Activated T-cell treated with anti-CD3 and anti-CD28 coated beads for 48 hours (primary cell): ENCODE measurements at places on chromosomes 6 and 20.
A peak's percentile ranks its signal among the peaks of the same experiment; 100 is the strongest.

DNA sequence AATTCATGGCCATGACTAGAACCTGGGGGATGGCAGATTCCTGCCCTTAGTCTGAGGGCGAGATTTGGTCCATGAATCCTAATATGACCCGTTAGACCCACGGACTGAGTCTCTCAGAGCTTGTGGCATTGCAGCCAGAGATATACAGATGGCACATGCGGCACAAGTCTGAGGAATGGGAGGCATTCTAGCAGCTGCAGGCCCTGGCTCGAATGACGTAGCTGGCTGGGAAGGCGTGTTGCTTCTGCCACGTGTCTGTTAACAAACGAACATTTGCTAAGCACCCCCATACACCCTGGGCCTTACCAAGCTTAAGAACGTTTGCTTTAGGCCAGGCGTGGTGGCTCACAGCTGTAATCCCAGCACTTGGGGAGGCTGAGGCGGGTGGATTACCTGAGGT is 68.0 kb downstream of the CD164 start:
- no peak for DNase-seq

DNA sequence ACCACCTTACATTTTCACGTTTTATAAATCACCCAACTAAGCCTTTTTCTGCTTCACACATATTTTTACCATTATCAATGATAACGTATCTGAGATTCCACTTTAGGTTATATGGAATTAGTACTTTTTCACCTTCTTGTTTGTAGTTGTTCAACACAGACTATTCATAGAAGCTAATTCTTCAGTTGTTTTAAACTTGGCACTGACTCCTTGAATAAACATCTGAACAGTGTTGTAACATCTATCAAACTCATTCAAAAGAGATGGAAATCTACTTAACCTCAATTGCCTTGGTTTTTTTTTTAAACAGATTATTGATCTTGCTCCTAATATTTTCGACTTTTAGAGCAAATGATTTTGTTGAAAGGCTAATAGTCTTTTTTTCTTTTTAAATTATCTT is 34.2 kb downstream of the PTPRA start:
- DNase-seq = no peak

GRCh38 chr6:168581236-168581635 is 140.3 kb downstream of the SMOC2 start:
- no peak for DNase-seq

GRCh38 chr20:53419693-53420460 is 173.8 kb downstream of the ZNF217 start:
- no peak for DNase-seq

GRCh38 chr20:37989601-37990295 is 43.5 kb downstream of the TTI1 start:
- DNase-seq = no peak

DNA sequence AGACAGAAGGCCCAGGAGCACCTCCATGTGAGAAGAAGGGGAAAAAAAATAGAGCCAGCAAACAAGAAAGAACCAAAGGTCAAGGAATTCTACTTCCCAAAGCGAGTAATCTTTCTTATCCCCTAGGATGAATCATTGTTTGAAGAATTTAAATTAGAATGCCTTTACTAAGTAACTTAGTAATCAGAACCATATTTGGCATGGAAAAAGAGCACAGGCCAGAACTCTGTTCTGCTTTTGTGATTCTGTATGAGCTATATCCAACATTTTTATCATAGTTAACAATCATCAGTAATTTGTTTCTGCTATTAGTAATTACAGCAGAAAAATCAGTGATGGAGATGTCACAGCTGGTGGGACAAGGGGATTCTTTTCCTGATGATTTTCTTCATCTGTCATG is 228.8 kb upstream of the FAM83B start:
- no peak for DNase-seq

DNA sequence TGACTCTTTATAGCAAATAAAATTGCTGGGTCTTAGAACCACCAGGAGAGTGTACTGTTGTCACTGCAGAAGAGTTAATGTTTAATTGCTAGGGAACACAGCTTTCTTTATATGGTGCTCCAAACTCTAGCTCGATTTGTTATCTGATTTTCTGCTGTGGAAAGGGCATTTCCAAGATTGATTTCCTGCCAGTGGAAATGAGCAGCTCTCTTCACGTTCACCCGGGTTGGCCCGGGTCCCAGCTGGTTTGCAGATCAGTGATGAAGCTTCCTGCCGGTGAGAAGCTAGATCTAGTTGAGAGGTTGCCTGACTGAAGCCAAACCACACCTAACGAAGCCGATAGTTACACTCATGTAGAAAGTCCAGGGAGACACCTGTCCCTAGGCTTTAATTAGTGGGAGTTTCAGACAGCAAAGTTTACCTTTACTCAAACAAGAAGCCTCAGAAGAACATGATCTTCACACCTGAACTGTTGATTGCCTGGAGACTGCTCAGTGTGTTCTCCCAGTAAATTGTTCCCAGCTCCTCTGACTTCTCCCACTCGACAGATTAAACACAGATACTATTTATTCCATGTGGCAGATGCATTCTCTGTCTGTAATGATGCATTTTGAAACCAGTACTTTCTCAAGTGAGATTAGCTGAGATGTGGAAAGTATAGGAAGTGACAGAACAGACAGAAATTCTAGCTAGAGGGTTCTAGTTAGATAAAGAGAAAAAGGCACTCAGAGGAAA is 27.8 kb downstream of the PAQR8 start:
- DNase-seq = peak; percentile 53

GRCh38 chr6:87738000-87738399 is 36.0 kb upstream of the AKIRIN2 start:
- no peak for DNase-seq

- no peak for DNase-seq
Measured at GRCh38 chr20:44648068-44648467, 3.4 kb downstream of the ADA start.

DNA sequence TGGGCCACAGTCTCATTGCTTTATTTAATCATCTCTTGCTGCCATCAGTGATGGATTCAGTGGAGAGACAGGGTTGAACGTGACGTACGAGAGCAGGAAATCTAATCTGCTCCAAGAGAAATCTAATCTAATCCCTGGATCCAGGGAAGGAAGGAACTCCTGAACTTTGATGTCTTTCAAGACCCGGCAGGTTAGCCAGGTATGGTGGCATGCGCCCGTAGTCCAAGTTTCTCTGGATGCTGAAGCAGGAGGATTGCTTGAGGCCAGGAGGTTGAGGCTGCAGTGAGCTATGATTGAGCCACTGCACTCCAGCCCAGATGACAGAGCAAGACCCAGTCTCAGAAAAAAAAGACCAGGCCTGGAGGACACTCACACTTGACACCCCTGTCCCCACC is 11.4 kb upstream of the PGC start:
- no peak for DNase-seq

DNA sequence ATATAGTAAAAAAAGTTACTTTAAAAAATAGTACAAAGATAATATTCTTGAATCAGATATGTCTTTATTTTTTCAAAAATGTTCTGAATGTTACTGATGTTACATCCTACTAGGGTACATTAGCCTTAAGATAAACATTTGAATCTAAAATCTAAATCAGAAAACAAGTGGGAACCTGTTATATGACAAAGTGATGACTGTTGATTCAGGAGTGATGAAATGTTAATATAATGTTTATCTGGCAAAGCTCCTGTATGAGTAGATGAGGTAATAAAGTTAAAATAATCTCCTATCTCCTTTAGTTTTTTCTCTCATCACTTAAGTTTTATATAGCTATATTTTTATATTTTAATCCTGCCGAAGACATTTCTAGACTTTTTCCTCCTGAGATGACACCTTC is 4.2 kb downstream of the DOP1A start:
- no peak for DNase-seq

DNA sequence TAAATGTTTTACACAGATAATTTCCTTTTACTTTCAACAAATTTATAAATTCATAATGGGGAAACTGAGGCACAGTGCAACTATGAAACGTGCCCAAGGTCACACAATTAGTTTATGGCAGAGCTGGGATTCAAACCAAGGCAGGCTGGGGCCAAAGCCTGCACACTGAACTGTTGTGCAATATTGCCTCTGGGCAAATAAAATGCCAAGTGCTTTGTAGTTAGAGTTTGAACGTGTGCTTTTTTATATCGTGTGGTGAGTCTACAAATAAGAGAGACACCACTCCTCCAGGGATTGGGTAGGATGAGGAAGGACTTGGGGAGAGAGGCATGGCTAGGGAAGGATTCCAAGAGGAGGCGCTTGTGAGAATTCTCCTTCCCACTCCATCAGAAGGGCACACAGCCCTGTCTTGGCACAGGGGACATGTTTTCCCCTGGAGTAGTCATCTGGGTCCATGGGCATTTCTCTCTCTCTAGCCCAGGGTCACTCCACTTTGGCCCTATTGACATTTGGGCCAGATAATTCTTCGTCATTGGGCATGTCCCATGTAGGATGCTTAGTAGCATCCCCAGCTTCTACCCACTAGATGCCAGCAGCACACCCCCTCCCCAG is 2.8 kb upstream of the CDH22 start:
- no peak for DNase-seq

DNA sequence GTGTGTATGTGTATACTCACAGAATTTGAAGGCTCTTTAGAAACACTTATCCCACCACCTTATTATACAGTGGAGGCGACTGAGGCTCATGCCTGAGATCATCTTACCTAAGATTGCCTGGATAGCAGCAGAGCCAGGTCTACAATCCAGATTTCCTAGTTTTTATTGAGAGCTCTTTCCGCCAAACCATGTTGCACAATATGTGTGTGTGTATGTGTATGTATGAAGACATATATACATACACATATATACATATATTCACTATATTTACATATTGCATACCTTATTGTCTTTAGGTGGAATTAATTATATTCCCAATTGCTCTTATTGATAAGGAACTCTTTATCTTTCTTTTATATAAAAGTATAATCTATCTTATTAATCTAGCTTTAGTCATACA is 130.6 kb downstream of the AFG1L start:
- no peak for DNase-seq

DNA sequence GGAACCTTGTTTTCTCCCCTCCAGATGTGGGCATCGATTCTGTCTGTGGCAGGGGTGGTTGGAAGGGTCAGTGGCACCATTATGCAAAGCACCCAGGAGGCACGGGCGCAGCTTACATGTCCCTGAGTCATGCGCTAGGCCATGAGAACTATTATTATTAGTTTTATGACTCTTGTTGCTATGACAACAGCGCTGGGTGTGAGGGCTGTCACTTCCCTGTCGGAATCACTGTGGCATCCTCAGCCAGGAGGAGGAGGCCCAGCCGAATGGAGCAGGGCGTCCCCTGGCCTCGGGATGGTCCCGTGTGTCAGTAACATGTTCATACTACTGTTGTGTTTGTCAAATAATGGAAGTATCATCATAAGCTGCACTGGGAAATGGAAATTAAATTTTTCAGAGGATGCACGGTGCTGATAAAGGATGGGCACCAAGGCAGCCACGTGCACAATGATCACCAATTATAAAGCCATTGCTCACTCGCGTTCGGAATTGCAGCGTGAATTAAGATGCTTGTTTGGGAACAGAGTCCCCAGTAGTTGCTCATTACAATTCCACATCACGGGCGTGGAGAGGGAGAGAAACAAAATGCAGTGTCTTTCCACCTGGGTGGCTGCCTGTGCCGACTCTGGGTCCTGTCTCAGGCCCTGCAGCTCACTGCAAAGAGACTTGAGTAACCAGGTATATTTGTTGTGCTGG is 247.9 kb downstream of the CDH4 start:
- no peak for DNase-seq

GRCh38 chr6:113558966-113559365 is 298.2 kb upstream of the MARCKS start:
- no peak for DNase-seq

DNA sequence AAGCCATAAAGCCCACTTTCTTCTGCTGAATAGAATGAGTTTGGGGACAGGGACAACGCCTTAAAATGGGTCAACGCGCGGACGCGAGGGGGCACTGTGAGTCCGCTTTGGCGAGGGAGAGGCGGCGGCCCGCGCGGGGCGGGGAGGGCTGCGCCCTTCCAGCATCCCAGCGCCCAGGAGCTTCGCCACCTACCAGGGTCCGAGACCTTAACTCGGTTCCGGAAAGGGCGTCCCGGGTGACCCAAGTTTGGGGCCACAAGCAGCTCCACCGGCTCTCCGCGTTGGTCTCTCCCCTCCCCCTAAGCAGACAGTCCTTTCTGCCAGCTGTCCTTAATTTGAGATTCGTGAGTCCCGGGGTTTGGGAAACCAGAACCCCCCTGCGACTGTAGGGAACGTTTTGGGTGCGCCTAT is 1.8 kb upstream of the SAMD5 start:
- peak; percentile 62 for DNase-seq

GRCh38 chr6:73393278-73393677 is 1.4 kb upstream of the DDX43 start:
- DNase-seq = no peak

DNA sequence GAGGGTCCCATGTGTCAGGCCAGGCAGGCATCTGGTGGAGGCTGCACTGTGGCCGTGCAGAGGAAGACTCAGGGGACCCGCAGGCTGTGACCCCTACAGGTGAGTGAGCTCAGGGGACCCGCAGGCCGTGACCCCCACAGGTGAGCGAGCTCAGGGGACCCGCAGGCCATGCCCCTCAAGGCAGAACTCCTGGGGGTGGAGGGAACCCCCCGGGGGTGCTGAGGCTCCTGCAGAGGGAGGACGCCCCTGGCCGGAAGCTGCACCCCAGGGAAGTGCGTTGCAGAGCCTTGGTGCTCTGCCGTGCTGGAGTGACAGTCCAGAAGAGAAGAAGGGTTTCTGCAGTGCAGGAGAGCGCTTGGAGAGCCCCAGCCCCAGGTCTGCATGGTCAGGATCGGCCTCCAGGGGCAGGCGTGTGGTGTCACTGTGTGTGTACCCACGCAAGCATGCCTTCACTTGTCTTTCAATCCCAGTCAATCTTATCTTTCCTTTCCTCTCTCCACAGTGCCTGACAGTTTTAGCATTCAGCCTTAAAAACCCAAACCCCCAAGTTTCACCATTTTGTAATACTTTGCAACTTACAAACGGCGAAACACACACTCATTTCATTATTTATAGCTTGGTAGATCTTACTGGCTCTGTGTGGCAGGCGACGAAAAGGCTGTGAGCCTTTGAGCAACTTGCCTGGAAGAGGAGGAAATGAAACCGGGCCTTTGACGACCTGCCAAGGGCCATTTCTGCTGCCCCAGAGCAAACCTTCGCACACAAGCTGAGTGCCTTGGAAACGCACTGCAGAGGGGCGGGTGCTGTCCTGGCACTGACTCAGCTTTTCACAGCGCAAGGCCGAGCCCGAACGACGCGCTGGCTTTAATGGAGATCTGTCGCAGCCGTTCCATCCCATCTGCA is 101.4 kb upstream of the AGPAT4 start:
- DNase-seq = no peak

DNA sequence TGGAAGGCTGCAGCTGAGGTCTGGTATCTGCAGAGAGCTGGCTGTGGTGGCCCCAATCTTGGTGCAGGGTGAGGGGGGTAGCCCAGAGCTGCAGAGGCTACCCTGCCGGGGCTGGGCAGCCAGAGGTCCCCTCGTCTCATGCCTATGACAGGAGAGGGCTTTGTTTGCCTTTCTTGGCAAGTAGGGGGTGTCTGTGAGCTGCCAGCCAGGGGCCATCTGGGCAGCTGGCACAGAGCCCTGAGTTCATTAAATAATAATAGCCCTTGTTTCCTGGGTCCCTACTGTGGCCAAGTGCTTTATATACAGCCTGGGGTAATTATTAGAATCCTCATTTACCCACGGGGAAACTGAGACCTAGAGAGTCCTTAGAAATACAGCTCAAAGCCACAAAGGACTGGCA is 66.6 kb downstream of the EZR start:
- no peak for DNase-seq

GRCh38 chr6:20751293-20751935 is 217.2 kb downstream of the CDKAL1 start:
- DNase-seq = no peak
